Fibroblast of the conjunctiva (primary cell): ENCODE measurements at places on chromosomes 1 and 21.

DNA sequence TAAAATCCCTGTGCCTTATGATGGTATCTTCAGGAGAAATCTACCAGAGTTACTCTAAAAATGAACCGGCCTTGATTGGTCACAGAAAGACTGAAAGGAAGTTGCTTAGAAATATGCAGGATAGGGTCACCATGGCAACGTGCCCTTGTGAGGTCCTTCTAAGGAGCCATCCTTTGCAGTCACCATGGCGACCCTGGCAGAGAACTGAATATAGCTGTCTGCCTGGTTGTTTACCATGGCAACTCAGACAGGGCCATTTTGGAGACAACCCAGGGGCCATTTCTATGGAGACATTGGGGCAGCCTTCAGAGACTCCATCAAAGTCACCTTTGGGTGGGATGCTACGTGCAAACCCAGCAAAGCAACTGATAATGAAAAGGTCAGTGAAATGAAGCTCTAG is 43.0 kb downstream of the SNX7 start:
- DNase-seq = peak; percentile 0

GRCh38 chr1:19757641-19758040 is 42.1 kb downstream of the TMCO4 start:
- no peak for DNase-seq

GRCh38 chr1:200306944-200307754 is 102.7 kb downstream of the ZNF281 start:
- DNase-seq = no peak

DNA sequence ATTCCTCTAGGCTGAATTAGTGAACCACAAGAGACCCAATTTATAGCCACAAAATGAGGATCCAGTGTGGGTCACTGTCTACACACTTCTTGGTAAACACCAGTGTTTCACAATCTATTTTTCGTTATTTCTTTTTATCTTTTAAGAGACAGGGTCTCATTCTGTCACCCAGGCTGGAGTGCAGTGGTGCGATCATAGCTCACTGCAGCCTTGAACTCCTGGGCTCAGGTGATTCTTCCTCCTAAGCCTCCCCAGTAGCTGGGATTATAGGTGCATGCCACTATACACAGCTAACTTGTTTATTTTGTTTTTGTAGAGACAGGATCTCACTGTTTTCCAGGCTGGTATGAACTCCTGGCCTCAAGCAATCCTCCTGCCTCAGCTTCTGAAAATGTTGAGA is 29.3 kb upstream of the SLC45A3 start:
- no peak for DNase-seq

GRCh38 chr1:193471981-193472380 is 285.6 kb upstream of the B3GALT2 start:
- DNase-seq = no peak

- no peak for DNase-seq
These were observed 38.0 kb upstream of the MAGOH start for GRCh38 chr1:53276153-53276901.

DNA sequence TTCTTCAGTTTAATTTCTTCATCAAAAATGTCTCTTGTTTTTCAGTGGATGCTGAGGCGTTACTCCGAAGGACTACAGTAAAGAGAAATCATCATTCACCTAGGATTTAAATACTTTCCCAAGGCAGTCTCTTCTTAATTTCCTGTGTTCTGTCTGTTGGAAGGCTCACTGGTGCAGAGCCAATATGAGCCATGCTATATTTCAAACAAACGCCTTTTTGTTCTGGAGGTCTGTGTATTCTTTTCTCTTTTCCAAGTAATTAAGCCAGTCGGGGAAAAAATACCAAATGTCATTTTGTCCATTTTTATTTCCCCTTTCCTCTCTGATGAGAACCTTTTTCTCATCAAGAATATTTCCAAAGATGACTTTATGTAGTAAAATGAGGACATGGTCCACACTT is 206.5 kb downstream of the RWDD3 start:
- no peak for DNase-seq

- DNase-seq = no peak
These were observed 15.0 kb downstream of the EPRS1 start for GRCh38 chr1:220031287-220031686.

DNA sequence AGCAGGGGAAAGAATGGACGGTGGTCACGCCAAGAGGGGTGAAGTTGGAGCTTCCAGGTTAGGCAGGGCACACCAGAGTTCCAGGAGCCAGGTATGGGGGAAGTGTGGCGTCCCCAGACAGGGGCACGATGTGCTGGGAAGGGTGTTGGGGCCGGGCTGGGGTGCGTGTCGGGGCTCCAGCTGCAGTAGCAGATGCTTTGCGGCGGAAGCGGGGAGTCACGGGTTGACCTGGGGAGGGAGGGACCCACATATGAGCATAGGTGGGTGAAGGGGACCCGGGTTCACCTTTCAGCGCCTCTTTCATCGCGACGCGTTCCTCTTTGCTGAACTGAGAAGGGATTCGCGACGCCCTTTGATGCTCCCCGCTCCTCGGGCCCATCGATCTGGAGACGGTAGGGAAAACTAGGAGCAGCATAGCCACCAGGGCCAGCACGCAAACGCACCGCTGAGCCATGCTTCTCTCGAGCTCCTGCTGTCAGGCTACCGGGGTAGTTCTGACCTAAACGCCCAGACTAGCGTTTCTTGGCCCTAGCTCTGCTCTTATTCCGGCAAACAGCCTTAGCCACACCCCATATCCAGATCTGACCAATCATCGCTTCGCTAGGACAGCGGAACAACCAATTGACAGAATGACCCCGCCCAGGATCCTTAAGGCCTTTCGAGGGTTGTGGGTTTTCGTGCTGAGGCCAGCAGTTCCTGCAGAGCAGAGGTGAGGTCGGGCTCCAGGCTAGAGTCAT is at the start of gene PM20D1:
Gene PM20D1 (minus strand): TSS at position 514 of the 737 bp plus-strand sequence. CDS start 60 bp downstream, at position 454.
- peak; percentile 55 for DNase-seq

GRCh38 chr21:33117101-33117888 is 47.4 kb downstream of the OLIG1 start:
- DNase-seq = no peak

DNA sequence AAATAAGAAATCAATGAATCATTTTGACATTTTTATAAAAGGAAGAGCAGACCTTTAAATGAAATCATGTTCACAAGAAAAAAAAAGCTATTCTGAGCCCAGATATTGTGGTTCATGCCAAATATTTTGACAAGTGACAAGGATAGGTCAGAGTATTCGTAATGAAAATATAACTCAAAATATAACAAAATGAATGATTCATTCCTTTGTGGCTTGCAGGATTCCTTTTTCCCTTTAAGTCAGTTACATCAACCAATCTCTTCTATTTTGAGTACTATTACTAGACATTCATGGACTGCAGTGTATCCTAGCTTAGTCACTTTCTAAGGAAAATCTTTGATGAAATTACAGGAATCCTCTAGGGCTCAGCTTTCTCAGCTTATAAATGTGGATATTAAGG is 188.7 kb downstream of the COL11A1 start:
- no peak for DNase-seq
